ENCODE measurements at places on chromosomes 13 and 19.

DNA sequence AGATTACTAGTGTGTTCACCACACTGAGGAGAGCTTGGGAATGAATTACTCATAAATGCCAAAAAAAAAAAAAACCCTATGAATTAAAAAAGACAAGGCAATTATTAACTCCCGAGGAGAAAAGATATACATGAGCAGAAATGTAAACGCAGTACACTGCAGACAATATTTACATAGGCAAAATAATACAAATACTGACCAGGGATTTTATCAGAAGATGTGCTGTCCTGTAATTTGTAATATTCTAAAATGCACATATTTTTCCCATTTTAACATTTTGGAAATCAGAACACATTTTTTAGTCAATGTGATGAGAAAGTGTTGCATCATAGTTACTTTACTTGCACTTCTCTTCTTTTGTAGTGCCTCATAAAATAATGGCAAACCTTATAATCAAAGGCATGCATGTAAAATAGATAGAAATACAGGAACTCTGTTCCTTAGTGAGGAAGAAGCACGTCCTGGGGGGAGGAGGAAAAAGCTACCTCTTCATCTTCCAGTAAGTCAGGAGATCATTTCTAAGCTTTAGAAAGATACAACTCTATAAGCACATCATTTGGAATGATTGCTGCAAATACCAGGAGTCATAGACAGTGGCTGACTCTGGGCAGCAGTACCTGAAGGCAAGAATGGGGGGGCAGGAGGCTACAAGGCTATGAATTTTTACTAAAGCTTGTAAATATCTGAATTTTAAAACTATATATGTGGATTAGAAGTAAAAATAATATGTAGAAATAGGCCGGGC is 46.3 kb upstream of the KATNAL1 start:
- no peak for DNase-seq

DNA sequence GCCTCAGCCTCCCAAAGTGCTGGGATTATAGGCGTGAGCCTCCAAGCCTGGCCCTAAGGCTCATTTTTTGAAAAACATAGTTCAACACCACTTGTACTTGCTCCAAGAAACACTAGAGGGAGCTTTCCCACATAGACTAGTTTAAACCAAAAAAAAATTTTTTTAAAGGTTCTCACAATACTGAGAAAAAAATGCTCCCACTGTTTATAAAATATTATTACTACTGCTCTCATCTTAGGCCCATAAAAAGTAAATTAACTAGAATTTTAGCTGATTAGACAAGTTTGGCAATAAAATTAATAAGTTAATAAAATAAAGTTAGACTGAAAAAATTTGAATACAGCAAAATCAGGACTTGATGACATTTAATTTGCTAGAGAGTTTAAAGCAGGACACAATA is 109.5 kb downstream of the TBC1D4 start:
- no peak for DNase-seq

- DNase-seq, result no peak
These were observed 44.2 kb downstream of the PCDH8 start for GRCh38 chr13:52804202-52804641.

DNA sequence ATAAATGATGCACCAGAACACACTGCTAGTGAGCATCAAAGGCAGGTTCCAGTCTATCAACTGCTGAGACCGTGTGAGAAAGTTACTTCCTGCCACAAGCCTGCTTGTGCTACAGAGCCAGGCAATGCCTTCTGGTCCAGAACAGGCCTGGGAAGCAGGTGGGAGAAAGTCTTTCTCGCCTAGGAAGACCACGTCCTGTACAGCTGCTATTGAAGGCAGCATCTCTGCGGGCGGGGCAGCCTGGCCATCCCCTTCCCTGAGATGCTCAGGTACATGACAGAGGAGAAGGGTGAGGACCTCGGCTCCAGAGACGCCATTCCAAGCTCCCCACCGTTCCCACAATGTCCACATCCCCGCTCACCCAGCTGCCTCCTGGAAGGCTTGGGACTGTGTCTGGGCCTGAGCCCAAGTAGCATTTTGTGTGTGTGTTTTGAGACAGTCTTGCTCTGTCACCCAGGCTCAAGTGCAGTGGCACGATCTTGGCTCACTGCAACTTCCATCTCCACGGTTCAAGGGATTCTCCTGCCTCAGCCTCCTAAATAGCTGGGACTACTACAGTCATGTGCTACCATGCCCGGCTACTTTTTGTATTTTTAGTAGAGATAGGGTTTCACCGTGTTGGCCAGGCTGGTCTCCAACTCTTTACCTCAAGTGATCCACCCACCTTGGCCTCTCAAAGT is 3.4 kb downstream of the RFX1 start:
- no peak for DNase-seq

- DNase-seq, result no peak
These were observed 1128.2 kb upstream of the PCDH9 start for GRCh38 chr13:68358294-68358705.

GRCh38 chr19:970695-971094 is 13.4 kb upstream of the WDR18 start:
- no peak for DNase-seq

GRCh38 chr19:2282062-2282861 is at the start of gene PEAK3:
PEAK3 (minus strand) TSS chr19:2282175; CDS start chr19:2280931, 1,244 bp downstream.
- DNase-seq, result no peak

- DNase-seq, result no peak
These were observed 72.6 kb upstream of the C13orf46 start for GRCh38 chr13:114046431-114046975.

DNA sequence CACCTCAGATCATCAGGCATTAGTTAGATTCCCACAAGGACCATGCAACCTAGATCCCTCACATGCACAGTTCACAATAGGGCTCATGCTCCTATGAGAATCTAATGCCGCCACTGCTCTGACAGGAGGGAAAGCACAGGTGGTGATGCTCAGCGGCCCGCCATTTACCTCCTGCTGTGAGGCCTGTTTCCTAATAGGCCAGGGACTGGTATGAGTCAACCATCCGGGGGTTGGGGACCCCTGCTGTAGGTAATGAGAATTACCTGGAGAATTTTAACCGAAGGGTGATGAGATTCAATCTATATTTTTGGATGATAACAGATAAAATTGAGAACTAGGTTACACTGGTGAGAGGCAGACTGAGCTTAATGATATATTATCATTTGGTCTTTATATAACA is 101.4 kb downstream of the LACC1 start:
- DNase-seq, result no peak

DNA sequence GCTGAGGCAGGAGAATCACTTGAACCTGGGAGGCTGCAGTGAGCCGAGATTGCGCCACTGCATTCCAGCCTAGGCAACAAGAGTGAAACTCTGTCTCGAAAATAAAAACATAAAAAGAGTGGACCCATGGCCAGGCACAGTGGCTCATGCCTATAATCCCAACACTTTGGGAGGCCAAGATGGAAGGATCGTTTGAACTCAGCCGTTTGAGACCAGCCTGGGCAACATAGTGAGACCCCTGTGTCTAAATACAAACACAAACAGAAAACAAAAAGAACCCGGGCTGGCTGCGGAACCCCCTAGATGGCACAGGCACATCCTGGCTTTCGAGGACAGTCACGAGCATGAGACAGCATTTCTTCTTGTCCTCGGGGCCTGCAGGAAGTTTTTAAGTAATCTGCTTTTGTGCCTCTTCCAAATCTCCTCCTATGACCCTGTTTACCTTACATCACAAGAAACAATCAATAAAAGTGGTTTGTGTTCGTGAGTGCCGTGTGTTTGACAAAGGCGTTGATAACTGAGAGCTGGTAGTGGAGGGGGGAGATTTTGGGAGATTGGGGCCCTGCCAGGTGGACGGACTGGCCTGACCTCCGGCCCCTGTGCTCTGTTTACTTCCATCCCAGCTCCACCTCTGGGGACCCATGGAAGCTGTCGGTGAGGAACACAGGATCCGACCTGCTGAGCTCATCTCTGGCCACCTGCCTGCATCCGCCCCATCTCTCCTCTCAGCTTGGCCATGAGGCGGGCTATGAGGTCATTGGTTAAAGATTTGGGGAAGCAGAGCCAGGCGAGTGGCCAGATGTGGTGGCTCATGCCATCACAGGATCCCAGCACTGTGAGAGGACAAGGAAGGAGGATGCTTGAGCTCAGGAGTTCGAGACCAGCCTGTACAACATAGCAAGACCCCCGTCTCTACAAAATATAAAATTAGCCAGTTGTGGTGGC is 5.9 kb upstream of the GDF15 start:
- no peak for DNase-seq

DNA sequence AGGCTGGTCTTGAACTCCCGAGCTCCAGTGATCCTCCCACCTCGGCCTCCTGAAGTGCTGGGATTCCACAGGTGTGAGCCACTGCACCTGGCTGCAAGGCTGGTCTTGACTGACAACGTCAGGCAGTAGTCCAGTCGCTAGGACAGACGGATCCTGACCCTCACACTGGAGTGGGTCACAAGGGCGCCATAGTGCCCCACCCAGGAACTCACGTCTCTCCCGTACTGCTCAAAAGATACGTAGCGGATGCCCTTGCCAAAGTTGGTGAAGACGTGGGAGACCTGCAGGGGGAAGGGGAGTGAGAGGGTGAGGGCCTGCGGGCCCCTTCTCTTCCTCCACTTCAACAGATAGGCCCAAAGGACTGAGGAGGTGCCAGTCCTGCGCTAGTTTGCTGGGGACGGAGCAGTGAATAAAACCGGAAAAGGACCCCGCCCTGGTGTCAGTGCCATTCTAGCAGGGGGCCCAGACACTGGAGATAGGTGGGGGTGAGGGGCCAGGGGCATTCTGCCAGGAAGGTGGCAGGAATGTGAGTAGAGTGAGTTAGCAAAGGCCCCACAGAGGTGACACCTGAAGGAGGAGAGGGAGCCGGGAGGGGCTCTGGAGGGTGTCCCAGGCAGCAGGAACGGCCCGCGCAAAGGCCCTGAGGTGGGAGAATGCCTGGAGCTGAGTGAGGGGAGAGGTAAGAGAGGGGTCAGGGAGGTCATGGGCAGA is 11.9 kb downstream of the MRPS12 start:
- DNase-seq, result no peak

GRCh38 chr13:45886466-45886865 is 34.9 kb upstream of the SIAH3 start:
- DNase-seq, result no peak

- DNase-seq, result no peak
These were observed 173.9 kb downstream of the ZIC5 start for GRCh38 chr13:99797691-99798090.

- DNase-seq, result no peak
These were observed 49.6 kb downstream of the MRPL57 start for GRCh38 chr13:21225841-21226581.

Measured in GM12891 (cell line).